ENCODE measurements at places on chromosomes 2 and 18. TPM values are rescaled to one million over a fixed set of nuclear protein-coding genes. Genes with fewer than 3 reads are reported as not detected.

The RBM43 gene
- total RNA-seq: 0.89 TPM

The CXCR2 gene
- total RNA-seq: 0.61 TPM

The ADD2 gene
- total RNA-seq: 0.49 TPM

DNA sequence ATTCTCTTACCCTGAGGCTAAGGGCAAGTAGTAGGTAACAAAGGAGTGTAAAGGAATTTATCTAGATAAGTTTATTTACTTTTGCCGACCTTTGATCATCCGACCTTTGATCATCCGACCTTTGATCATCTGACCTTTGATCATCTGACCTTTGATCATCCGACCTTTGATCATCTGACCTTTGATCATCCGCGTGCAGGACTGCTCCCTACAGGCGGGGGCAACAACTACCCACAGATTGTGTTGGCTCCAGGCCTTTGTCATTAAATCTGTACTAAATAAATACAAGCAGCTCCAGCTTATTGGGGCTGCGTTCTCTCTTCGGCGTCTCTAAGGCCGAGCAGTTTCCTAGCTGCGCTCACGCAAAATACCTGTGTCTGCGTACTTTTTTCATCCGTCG lies 56.6 kb downstream of the ZNF638 start:
- no peak for DNase-seq

DNA sequence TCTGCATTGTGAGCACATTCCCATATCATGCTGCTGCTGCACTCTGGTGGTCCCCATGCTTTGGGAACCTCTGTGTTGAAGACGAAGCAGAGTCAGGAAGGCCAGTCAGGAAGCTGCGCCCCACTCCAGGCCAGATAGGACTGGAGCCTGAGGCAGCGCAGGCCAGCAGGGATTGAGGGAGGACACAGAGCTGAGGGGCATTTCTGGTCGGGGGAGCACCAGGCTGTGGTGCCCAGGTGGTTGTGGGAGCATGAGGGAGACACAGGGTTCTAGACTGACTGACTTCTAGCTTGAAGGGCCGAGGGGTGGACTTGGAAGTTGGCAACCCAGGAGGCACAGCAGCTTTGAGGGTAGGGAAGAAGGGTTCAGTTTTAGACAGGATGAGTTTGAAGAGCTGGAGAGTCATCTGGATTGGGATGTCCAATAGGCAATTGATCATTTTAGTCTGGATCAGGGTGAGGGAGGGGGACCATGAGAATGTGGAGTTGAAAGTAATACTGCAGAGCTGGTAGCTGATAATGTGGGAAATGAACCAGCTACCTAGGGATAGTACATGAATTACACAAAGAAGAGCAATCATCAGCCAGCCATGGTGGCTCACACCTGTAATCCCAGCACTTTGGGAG lies 1.4 kb upstream of the ACTG2 start:
- no peak for DNase-seq

GRCh38 chr2:70103531-70104061 lies 16.3 kb downstream of the PCBP1 start:
- DNase-seq: no peak

- no peak for DNase-seq
Observed at GRCh38 chr2:233706720-233707119, 6.0 kb upstream of the UGT1A5 start.

GRCh38 chr2:128380061-128380889 lies 61.6 kb upstream of the HS6ST1 start:
- peak; percentile 24 for DNase-seq

DNA sequence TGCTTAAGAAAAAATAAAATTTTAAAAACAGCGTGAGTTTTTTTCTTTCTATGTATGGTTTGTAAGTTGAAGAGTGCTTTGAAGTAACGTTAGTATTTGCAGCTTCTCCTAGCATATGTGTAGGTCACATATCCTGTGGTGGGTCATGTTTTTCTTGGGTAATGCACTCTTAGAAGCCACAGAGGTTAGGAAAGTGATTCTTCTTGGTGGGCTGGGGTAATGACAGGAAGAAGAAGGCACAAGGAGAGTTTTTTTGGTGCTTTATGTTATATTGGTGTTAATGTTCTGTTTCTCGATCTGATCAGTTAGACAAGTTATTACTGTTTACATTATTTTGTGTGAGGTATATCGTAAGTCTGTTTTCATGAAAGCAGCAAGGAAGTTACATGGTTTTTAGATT lies 109.0 kb downstream of the ICA1L start:
- no peak for DNase-seq

GRCh38 chr2:207484444-207485391 lies 45.0 kb upstream of the CREB1 start:
- DNase-seq: no peak

- no peak for DNase-seq
Observed at GRCh38 chr2:202881570-202881969, 10.0 kb upstream of the ICA1L start.
